ENCODE measurements at places on chromosomes 2 and 18.

DNA sequence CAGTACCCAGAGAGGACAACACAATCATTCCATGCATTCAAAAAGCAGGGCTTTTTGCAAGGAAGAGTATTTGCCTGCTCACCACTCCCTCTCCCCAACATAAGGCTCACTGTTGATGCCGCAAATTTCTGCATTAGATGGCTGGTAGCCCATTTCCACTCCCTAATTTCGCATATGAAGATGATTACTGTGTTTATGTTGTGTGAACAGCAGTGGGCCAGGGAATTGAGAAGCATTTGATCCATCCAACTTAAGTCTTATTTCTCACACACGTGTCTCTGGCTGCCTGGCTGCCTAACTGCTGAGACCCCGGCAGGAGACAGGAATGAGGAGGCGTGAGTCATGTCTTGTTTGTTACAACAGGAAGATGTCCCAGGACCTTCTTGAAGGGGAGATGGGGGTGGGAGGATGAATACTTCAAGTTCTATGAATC is 294.1 kb downstream of the ALK start:
- no peak for DNase-seq

GRCh38 chr2:84395820-84396219 is 63.3 kb downstream of the SUCLG1 start:
- no peak for DNase-seq

- no peak for DNase-seq
These were observed 331.1 kb upstream of the SLC14A2 start for GRCh38 chr18:45284174-45284573.

- peak; percentile 40 for DNase-seq
These were observed 231.1 kb downstream of the ANKRD30B start for GRCh38 chr18:14978962-14979535.

DNA sequence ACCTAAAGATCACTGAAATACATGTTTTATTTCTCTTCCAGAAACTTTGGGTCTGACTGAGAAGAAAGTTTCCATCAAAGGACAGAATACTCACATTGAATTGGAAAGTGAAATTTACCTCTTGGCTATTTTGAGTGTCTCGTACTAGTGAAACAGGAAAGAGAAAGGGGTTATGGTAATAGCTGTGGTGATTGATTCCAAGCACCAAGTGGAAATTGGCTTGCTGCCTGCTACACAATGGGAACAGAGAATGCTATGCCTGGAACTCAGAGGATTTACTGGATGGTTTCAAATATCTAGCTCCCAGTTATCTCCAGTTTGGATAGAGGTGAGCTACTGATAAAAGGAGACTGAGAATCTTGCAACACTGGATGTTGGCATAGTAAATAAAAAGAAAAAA is 492.8 kb upstream of the FSIP2 start:
- DNase-seq, result no peak

- DNase-seq, result no peak
These were observed 152.6 kb upstream of the TTC39C start for GRCh38 chr18:23861805-23862470.

DNA sequence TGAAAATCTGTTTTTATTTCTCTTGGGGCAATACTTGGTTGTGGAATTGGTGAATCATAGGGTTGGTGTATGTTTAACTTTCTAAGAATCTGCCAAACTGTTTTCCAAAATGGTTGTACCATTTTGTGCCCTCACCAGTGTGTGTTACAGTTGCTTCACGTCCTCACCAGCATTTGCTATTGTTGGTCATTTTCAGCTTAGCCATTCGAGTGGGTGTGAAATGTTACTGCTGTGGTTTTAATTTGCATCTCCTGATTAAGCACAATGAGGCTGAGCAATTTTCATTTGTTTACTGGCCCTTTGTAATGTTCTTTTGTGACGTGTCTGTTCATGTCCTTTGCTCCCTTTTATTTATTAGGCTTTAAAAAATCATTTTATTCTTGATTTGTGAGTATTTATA is 49.7 kb downstream of the FOSL2 start:
- DNase-seq, result no peak

GRCh38 chr2:112053917-112054846 is 887 bp upstream of the TMEM87B start:
- peak; percentile 99 for DNase-seq

- no peak for DNase-seq
These were observed 17.4 kb downstream of the TTC39C start for GRCh38 chr18:24031916-24032315.

- DNase-seq, result peak; percentile 58
These were observed 65.1 kb upstream of the CTLA4 start for GRCh38 chr2:203802342-203803052.

GRCh38 chr2:179856205-179856604 is 5.2 kb downstream of the ZNF385B start:
- no peak for DNase-seq

GRCh38 chr2:73852020-73852419 is 23.3 kb downstream of the STAMBP start:
- DNase-seq, result no peak

DNA sequence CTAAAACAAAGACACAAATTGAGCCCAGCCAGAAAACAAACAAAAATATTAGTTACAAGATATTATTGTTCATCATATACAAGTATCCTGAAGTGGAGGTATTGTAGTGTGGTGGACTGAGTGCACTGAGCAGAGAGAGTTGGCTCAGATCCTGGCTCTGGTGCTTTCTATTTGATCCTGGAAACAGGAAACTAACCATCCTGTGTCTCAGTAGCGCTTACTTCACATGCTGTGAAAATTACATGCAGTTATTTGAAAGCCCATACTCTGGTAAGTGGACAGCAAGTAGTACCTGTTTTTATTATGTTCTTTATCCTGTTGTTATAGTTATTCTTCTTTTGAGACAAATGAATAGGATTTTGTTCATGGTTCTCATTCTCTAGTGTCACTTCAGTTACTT is 84.3 kb upstream of the CRIM1 start:
- DNase-seq, result no peak

- no peak for DNase-seq
These were observed 15.4 kb upstream of the MRPL33 start for GRCh38 chr2:27756091-27756490.

DNA sequence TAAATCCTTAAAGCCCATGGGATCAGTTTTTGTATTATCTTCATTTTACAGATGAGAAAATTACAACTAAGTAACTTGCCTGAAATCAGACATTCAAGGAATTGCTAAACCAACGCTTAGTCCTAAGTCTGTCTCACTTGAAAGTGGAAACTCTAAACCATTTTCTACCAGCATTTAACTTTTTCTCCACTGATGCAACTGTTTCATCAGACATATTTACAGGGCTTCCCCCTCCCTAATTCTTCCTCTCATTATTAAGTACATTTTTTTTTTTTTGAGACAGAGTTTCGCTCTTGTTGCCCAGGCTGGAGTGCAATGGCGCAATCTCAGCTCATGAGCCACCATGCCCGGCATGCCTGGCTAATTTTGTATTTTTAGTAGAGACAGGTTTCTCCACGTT is 88.6 kb downstream of the ACVR1C start:
- DNase-seq, result no peak

DNA sequence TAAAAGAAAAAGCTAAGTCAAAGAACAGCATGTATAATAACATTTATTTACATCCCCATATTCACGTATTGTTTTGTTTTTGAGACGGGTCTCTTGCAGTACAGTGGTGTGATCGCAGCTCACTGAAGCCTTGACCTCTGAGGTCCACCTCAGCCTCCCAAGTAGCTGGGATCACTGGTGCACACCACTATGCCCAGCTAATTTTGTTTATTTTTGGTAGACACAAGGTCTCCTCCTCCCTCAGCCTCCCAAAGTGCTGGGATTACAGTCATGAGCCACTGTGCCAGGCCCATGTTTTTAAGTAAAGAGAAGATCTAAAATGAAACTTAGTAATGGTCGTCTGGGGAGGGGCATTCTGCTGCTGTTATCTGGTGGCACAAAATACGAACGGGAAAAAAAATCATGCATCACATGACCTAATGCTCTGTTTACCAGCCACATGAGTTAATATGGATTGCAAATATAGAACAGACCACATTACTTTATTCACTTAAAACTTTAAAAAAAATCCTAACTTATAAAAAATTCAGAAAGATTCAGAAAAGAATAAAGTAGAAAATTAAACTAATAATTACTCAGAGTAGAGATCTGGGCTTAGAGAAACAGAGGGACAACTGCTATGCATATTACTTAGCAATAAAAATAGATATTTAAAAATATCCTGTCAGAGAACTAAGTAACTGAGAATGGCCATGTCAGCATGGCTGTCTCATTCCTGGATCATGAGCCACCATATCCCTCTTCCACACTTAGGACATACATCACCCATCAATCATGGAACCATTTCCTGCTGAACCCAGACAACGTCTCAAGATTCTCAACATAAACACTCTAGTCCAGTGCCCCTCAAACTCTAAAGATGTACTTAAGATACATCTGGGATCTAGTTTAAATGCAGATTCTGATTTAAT is 7.3 kb downstream of the MMADHC start:
- no peak for DNase-seq

DNA sequence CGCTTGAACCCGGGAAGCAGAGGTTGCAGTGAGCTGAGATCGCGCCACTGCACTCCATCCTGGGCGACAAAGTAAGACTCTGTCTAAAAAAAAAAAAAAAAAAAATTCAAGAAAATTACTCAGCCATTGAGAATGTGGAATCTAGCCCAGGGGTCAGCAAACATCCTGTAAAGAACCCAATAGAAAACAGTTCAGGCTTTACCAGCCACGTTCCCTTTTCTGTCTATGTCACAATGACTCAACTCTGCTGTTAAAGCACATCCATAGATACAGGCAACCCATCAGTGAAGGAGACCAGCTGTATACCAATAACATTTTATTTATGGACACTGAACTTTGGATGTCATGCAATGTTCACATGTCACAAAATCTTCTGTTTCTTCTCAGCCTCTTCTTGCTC is 435.6 kb upstream of the GYPC start:
- DNase-seq, result no peak

DNA sequence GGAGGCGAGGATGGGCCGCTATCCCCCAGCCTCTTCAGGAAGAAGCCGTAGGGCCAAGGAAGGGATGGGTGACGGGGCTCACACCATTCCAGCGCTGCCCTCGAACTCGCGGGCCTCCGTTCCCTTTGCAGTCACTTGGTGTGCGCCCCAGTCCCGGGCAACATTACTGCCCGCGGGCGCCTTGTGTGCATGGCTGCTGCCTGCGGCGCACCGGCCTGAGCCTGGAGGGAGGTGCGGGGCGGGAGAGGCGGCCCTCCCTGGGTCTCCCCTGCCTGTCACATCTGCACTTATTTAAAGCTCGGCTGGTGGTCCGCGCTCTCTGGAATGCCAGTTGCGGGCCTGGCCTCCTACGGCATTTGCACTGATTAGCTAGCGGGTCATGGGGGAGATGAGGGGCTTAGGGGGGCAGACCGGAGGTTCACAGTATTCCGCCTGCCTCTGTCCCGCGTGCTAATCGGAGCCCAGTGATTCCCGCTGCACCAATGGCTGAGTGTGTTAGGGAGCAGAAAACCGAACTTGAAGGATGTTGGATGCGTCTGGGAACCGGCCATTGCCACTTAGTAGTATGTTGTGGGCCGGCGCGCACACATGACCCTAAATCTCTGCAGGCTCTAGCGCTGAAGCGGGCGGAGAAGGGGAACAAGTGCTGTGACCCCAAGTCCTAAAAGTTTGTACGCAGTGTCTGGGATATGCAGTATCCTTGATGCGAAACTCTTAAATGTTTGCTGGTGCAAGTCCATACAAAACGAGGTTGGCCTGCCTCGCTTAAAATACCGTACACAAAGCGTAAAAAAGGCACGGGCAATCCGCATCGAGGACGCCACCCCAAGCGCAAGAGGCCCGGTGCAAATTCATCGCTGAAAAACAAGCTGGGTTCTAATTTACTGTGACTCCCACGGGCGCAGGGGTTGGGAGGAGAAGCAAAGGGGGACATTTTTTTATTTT is 161.2 kb upstream of the SIX2 start:
- no peak for DNase-seq

GRCh38 chr18:77702686-77703085 is 453.0 kb downstream of the GALR1 start:
- peak; percentile 17 for DNase-seq

GRCh38 chr2:88659538-88659915 is 31.9 kb upstream of the RPIA start:
- no peak for DNase-seq

GRCh38 chr18:58738322-58738721 is 67.1 kb downstream of the MALT1 start:
- DNase-seq, result no peak

GRCh38 chr2:217731805-217732204 is 271.0 kb downstream of the TNS1 start:
- DNase-seq, result no peak

- no peak for DNase-seq
These were observed 1.6 kb downstream of the AGXT start for GRCh38 chr2:240869956-240870875.

GRCh38 chr2:144456680-144457079 is 63.2 kb downstream of the ZEB2 start:
- DNase-seq, result no peak

GRCh38 chr2:27890146-27890923 is at the start of the genes BABAM2 and RBKS:
TSS of gene BABAM2 (plus strand) at chr2:27890729. CDS start at chr2:27894557, 3,828 bp downstream.
TSS of gene RBKS (minus strand) at chr2:27890387. CDS start at chr2:27890345, 42 bp downstream.
- peak; percentile 87 for DNase-seq

- peak; percentile 5 for DNase-seq
These were observed 2.6 kb upstream of the NEUROD1 start for GRCh38 chr2:181682795-181683517.

- DNase-seq, result no peak
These were observed 406.1 kb downstream of the LRATD1 start for GRCh38 chr2:15038366-15039364.

DNA sequence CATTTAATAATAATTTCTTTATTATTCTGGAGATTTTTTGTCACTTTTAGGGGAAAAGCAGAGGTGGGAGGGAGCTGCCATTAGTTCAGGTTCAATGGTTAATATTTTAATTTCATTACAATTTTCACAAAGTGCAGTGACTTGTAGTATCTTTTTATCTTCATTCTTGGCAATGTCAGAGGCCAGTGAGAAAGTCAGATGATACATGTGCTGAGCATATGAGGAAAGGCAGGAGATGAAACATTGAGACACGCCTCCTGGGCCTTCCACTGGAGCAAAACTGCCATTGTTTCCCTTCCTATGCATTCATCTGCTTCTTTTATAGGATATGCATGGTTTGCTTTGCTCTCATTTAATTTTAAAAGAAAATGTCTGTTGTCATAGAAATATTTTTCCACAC is 173.7 kb downstream of the MYT1L start:
- no peak for DNase-seq

- DNase-seq, result no peak
These were observed 73.6 kb upstream of the UGP2 start for GRCh38 chr2:63768051-63768450.

DNA sequence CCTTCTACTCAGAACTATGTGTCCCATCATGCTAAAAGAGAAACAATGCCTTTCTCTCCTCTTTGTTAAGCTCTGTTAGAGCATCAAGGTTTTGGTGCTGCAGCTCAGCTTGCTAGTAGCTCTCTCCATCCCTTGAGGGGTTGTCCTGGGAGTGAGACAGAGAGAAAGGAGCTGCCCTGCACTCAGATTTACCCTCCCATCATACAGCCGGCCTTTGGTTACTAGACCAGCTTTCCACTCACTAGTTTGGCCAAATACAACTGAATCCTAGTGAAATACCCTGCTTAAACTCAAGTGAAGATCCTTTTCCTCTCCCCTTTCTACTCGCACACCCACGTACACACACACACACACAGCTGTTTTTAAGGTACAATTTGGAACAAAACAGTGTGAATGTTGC is 2.3 kb upstream of the CHN1 start:
- no peak for DNase-seq

GRCh38 chr2:5507367-5507766 is 184.8 kb upstream of the SOX11 start:
- DNase-seq, result no peak
